ENCODE measurements at places on chromosomes 7 and 10.

- no peak for DNase-seq
Measured at GRCh38 chr7:48837266-48837665, 87.1 kb upstream of the CDC14C start.

DNA sequence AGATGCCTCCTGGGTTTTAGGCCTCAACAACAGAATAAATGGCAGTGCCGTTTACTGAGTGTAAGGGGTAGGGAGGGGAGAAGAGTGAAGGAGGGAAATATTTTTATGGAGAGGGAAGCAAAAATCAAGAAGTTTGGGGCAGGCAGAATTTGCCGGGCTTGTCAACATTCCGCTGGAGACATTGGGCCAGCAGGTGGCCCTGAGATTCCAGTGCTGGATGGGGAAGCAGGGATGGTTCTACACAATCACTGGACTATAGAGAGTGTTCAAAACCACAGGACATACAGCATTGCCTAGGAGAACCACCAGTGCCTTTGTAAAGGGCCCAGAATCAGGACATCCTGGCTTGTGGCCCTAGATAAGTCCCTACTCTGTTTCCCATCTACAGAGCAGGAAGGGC, 598.6 kb upstream of the MGMT start:
- no peak for DNase-seq

- no peak for DNase-seq
Measured at GRCh38 chr7:111787099-111787498, 224.8 kb upstream of the IMMP2L start.

GRCh38 chr10:28180654-28181053, 122.2 kb downstream of the MPP7 start:
- no peak for DNase-seq

DNA sequence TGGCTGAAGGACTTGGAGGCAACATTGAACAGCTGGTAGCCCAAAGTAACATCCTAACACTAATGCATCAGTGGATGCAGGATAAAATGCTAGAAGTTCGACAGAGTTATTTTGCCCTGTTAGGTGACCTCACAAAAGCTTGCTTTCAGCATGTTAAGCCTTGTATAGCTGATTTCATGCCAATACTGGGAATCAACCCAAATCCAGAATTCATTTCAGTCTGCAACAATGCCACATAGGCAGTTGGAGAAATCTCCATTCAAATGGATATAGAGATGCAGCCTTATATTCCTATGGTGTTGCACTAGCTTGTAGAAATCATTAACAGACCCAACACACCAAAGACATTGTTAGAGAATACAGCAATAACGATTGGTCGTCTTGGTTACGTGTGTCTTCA, 62.9 kb downstream of the CCSER2 start:
- no peak for DNase-seq

DNA sequence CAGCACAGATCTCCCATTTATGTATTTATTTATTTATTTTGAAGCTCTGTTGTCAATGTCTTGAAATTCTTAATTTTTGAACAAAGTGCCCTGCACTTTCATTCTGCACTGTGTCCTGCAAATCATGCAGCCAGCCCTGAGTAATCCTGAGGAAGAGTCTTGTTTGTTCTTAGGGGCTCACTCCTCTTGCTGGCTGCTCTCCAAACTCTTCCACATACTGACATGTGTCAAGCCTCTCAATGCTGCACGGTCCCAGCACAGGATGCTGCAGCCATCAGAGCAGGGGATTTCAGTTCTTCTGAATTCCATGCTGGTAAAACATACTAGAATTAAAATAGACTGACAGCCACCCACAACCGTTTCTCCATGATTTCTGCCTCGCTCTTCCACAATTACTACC, 207.2 kb downstream of the PARD3 start:
- DNase-seq = no peak

DNA sequence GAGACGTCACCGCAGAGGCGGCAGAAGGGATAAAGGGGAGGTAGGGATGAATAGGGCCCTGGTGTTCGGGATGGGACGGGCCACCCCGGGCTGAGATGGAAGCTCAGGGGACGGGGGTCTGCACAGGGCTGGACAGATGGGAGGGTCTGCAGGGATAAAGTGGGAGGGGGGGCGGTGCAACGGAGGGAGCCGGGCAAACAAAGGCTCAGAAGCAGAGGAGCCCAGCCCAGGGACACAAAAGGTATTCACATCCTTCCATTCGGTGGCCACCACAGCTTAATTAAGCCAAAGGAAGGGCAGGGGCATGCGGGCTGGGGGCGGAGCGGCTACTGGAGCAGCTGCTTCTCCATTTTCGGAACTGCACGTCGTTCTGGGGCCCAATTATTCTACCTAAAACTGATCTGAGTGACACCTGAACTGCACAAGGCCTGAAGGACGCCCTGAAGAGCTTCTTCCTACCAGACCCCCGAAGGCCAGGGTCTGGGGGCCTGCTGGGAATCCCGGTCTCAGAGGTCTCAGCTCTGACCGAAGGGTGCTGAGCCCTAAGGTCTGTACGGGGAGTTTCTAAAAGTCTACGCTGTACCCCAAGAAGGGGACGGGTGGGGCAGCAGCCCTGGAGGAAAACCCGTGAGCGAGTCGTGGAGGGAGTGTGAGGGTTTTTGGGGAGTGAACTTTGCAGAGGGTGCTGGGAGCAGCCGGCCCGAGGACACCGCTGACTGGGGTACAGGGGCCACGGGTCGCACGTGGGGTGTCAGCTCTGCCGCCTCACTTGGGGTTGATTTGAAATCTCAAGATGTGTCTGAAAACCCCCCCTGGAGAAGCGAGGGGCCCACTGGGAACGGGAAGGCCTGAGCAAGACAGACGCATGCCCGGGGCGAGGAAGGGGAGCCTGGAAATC, 334.8 kb downstream of the DNAJB6 start:
- no peak for DNase-seq

DNA sequence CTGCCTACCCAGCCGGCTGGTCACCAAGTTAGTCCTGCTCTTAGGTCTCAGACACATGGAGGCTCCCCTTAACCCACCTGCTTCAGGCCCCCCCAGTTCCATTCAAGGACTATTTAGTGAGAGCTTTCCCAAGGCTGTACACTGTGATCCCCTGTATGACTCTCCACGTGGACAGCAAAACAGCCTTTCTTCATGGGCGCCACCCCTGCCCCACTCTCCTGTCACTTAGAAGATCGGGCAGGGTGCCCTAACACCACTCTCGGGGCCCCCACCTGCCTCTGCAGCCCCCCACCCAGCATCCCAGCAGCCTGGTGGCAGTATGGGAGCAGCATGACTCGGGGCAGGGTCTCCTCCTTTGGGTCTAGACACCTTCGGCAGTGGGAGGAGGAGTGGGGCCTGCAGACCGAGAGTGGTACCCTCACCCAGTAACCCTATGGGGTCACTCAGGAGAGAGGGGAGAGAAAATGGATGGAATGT, 116.6 kb downstream of the PTPN20 start:
- DNase-seq = no peak

DNA sequence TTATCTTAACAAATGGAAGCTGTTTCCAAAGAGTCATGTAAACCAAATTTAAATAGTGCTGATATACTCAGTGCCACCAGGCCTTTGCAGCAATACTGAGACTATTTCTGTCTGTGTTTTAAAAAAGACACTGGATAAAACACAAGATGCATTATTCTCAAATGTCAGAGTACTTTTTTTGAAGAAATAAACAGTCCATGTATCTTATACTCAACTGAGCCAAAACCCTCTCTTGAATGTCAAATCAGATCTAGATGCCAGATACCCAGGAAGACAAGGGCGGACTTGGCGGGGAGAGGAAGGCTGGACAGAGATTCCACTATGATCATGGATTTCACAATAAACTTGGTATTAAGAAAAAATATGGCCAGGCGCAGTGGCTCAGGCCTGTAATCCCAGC, 127.6 kb downstream of the COBL start:
- DNase-seq = no peak

DNA sequence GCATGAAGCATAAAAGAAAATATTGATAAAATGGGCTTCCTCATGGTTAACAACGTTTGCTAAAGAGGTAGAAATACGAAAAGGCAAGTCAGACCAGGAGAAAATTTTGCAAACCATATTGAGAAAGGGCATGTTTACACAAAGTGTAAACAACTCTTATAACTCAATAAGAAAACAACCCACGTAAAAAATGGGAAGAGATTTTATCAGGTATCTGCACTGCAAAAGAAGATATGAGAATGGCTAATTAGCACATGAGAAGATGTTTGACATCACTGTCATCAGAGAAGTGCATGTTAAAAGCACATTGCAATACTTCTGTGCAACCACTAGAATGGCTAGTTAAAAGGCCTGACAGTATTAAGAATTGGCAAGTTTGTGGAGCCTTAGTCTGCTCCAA, 99.5 kb downstream of the VPS50 start:
- no peak for DNase-seq

DNA sequence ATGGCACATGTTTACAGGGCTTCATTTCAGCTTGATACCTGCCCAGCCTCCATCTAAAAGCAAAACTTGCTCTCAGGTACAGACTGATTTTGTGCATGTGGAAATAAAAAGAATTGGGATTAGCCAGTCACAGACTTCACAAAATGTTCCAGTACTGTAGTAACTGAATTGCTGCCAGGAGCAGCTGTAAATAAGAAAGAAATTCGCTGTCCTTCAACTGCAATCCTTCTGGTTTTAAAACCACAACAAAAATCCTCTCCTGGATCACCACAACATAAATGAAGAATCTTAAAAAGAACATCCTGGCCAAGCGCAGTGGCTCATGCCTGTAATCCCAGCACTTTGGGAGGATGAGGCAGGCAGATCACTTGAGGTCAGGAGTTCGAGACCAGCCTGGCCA, 3.9 kb upstream of the MIOS start:
- no peak for DNase-seq

GRCh38 chr7:12945901-12946300, 258.5 kb downstream of the ARL4A start:
- DNase-seq = no peak

- no peak for DNase-seq
Measured at GRCh38 chr10:103695584-103696005, 159.8 kb downstream of the SH3PXD2A start.

DNA sequence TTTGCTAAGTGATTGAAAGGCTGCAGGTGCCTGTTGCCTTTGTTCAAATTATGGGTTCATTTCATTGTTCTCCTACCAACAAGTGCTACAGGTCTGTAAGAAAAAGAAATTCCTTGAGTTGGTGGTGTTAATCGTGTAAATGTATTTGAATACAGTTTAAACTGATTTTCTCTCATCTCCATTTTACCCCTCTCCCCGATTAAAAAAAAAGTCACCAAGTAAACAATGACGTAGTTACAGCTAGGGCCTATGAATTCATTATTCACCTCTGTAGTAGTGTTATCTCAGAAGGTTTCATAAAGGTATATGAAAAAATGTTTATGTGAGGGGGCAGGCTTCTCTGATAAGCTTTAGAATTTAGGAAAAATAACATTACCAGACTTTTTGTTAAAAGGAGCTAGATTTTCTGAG, 1.1 kb downstream of the REEP3 start:
- DNase-seq = no peak

DNA sequence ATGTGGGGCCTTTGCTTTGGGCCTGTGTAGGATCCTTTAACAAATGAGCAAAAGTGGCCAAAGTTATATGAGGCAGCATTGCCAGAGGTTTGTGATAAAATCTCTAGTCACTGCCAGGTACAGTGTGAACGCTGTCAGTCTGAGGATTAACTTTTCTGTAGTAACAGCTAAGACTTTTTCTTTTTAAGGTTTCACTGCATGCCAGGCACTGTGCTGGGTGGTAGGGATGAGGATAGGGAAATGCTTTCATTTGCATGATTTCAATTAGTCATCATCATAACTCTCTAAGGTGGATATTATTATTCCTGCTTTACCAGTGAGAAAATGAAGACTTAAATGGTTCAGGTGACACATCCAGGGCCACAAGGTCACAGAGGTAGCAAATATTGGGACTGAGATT, 79.7 kb upstream of the BMPER start:
- DNase-seq = no peak

DNA sequence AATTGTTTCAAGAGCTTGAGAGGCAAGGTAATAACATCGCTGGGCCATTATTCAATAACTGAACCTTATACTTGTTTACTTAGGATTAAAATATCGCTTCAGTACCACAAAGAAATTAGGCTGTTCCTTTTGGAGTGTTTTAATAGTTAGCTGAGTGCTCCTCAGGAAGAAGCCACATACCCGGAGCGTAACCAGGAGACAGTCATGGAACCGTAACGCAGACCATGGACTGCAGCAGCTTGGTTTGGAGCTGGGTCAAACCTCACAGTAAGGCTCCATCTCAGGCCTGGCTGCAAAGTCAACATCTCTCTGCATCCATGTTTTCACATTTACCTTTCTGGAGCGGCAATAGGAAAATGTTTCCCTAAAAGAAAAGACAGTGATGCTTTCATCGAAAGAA, 599.0 kb downstream of the TNS3 start:
- no peak for DNase-seq

- peak; percentile 51 for DNase-seq
Measured at GRCh38 chr7:29331163-29331562, 136.6 kb downstream of the CHN2 start.

- DNase-seq = no peak
Measured at GRCh38 chr10:7027237-7027912, 383.5 kb downstream of the SFMBT2 start.

DNA sequence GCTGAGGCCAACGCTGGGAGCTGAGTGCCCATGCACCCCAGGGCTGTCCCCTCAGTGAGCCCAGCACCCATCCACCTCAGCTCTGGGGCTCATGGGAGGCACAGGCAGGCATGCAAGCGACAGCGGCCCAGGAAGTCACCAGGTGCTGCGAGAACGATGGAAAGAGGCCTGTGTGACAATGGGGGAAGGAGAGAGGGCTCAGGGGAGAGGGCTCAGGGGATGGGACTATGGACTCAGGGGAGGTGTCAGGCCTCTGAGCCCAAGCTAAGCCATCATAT, 292.5 kb downstream of the WDR37 start:
- DNase-seq = no peak

DNA sequence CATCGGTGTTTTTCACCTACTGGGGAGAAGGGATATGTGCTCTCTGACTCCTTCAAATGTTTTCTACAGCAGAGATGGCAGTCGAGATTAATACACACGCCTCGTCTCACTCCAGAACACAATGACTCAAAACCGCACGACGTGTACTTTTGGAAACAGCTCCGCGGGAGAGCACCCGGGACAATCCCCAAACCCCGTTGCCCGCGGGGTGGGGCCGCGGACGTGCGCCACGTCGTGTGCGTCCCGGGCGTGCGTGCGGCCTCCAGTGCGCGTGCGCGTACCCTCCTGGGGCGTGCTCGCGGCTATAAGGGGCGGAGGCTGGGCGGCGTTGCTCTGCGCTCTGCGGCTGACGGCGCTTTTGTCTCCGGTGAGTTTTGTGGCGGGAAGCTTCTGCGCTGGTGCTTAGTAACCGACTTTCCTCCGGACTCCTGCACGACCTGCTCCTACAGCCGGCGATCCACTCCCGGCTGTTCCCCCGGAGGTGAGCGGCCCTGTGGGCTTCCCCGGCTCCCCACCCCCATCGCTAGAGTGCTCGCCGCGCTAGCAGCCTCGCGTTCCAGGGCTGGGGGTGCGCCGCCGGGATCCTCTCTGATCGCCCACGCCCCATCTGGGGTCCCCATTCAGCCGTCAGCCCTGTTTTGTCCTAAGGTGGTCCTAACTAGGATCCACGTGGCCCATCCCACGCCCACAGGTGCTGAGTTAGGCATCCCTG, at the start of gene HILPDA:
Gene HILPDA (plus strand): TSS at position 336 of the 712 bp plus-strand sequence. CDS start 1,391 bp downstream, outside the sequence.
- DNase-seq = peak; percentile 87

- no peak for DNase-seq
Measured at GRCh38 chr10:123890756-123891143, 857 bp downstream of the CPXM2 start.

GRCh38 chr7:1512781-1513656, 8.8 kb upstream of the INTS1 start:
- peak; percentile 64 for DNase-seq

GRCh38 chr10:3783682-3784432, 1.2 kb downstream of the KLF6 start:
- DNase-seq = no peak

Measured in posterior cingulate gyrus (tissue), 11 donors.